ENCODE measurements at places on chromosomes 6 and 20.

DNA sequence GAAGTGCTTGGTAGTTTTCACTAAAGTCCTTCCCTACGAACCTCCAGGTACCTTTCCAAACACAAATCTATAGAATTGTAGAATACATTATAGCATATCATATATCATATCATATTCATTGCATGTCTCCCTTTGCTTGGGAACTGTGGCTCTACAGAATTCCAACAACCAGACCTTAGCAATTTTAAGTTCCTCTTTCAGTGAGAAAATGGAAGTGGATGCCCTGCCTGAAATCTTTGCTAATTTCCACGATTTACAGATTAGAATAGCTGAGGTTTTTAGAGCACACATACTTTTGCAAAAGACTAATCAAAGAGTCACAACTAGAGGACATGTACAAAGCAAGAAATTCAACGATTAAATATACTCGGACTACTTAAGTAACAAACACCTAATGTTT is 78.6 kb downstream of the TNFRSF21 start:
- DNase-seq, result no peak

DNA sequence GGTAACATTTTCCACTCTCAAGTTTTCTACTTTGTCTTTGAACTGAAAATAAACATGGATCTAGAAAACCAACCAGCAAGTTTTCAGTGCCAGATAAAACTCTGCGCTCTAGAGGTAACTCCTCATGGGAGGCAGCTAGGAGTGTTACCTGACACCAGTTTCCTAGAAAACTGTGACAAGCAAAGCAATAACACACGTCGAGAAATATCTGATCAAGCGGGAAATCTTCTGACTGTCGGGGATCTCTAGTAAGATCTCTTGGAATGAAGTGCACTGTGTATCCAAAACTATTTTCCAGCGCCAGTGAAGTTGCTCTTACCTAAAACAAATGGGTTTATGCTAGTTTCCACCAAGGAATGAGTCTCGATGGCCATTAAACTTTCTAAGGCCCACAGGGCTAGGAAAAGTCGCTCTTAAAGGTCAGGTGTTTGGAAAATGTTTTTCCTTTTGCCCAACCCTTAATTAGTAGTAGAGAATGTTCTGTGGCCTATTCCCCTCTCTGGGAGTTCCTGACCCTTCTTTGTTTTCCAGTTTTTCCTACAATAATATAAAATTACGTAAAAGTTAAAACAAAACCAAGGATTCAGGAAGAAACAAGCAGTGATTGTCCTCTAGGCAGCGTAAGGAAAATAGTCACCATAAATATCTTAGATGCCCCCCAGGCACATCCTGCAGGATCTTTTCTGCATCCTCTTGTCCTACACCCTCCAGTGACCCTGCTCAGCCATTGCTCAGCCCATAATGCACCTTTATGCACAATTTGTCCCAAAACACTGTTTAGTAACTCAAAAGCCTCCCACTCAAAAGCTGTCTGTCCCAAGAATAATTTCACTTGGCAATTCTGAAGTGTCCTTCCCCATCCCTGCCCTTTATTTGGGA is 137.7 kb upstream of the AKAP12 start:
- no peak for DNase-seq

- DNase-seq, result no peak
Observed at GRCh38 chr20:58638467-58639181, 12.5 kb upstream of the STX16 start.

DNA sequence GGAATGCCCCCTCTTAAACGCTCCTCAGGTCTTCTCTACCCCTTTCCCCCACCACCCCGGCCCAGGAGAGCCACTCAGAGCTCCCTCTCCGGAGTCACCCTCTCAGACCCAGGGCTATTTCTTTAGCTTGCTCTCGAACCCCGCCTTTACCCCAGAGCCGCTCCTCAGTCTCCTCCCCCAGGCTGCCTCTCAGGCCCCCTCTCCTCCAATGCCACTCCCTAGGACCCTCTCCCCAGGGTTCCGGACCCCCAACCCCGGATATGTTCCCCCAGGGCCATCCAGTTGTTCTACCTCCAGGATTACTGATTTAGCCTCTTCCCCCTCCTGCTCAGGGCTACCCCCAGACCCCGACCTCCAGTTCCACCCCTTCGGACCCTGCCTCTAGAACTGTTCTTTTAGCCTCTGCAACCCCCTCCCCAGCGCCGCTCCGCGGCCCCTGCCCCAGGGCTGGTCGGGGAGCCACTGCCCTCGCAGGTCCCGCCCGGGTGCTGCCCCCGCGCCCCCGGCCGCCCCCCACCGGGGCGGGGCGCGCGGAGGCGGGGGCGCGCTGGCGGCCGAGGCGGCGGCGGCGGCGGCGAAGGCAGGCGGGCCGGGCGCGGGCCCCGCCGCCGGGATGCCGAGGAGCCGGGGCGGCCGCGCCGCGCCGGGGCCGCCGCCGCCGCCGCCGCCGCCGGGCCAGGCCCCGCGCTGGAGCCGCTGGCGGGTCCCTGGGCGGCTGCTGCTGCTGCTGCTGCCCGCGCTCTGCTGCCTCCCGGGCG is at the start of gene MMP24:
TSS of gene MMP24 (plus strand) at position 565 of the 758 bp plus-strand sequence. CDS start at position 614, 49 bp downstream.
- no peak for DNase-seq

DNA sequence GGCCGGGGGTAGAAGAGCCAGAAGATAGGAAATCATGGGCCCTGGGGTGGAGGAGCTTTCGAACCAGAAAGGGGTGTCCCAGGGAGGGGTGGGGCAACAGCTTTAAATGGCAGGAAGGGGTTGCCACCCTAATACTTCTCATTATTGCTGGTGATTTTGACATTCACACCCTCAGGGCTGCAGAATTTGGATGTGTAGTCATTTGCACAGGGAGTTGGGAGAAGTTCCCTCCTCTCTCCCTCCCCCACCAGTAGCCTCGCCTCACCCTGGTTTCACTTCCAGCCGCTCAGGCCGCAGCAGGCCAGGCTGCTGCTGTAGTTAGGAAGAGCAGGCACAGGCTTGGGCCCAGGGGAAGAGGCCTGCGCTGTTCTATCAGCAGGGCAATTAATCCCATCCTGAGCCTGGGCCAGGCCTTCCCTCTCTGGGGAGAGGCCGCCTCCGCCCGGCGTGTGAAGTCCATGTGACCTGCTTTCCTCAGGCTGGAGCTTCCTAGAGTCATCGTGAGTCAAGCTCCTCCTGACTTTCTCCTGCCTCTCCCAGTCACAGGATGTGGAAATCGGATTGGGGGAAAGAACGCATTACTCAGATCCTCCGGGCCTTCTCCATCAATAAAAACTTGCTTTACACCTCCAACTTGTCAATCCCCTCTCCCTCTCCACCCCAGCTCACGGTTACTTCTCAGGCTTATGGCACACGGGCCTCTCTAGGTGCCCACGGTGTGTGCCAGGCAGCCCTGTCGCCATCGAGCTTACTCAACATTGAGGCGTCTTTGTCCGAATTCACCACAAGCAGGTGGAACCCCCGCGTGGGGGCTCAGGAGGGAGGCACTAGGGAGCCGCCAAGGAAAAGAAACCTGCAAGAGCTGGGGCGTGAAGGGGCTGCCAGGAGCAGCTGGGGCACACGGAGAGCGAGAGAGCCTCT is 7.8 kb downstream of the ADTRP start:
- no peak for DNase-seq

DNA sequence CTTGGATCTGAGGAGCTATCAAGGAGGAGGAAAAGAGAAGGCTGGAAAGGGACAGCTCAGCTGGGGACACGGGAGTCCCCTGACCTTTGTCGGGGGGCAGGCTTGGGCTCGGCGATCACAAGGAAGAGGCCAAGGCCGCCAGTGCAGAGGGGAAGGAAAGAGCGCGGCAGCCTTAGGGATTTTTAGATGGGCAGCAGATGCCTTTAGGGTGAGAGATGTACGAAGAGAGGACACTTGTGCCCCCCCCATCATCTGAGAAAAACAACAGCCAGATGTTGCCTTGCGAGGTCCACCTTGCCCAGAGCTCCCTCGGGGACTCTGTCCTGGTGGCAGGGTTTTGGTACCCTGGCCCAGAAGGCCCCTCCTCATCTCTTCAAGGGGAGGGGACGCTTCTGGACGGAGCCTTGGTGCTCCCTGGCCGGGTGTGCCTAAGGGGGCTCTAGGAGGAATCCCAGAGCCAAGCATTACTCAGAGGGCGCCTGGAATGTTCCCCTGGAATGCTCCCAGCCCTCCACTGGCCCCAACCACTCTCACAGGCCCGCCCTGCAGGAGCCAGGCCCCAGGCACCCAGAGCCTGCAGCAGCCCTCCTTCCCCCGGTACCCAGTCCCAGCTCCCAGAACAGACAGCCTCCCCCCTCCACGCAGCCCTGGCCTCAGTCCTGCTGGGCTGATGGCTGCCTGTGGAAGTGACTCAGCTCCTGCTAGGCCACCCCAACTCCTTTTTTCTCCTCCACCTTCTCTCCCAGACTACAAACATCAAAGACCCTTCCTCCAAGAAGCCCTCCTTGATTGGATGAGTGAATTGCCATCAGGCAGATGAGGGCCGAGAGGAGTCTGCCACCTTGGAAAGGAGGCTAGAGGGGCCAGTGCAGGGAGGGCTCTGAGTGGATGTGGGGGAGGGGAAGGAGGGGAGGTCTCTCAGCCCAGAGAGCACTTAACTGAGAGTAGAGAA is 1.8 kb downstream of the ADAM33 start:
- no peak for DNase-seq

Measured in activated CD4-positive, alpha-beta T cell treated with anti-CD3 and anti-CD28 coated beads, Interleukin-2, Interleukin-4, amounts not matched to agents 100 ng/mL and 50 ng/mL, durations not matched to agents 16 hours and 8 hours (primary cell).